T-helper 17 cell (primary cell): ENCODE measurements at places on chromosomes 1 and 21. TPM values are rescaled to one million over a fixed set of nuclear protein-coding genes. Genes with fewer than 3 reads are reported as not detected.

Gene MPZ
- 2.9 TPM for total RNA-seq

Gene CHRM3
- not detected for total RNA-seq

Gene CD1D
- total RNA-seq: 0.99 TPM

Gene ANXA9
- 0.15 TPM for total RNA-seq

Gene CD5L
- total RNA-seq: not detected

Gene LCE1E
- not detected for total RNA-seq

Gene ALG6
- 18.9 TPM for total RNA-seq

Gene KRTAP21-3
- total RNA-seq: not detected

Gene ADPRS
- total RNA-seq: 21.2 TPM

Gene CNKSR1
- 5.4 TPM for total RNA-seq

Gene NCAM2
- total RNA-seq: not detected

Gene CD58
- 22.1 TPM for total RNA-seq

Gene SMYD3
- 31.5 TPM for total RNA-seq

Gene CASZ1
- 21.2 TPM for total RNA-seq

Gene PSMB4
- total RNA-seq: 299 TPM

Gene RNF186
- not detected for total RNA-seq

Gene HSD11B1
- 1.2 TPM for total RNA-seq

Gene HORMAD1
- 0.80 TPM for total RNA-seq

Gene RCSD1
- 88.0 TPM for total RNA-seq

Gene SPRR3
- total RNA-seq: not detected

Gene SLC22A15
- total RNA-seq: 0.68 TPM

Gene ASCL5
- 0.27 TPM for total RNA-seq

Gene GPR137B
- 14.3 TPM for total RNA-seq

Gene DENND2C
- 1.1 TPM for total RNA-seq

Gene DNM3
- 3.2 TPM for total RNA-seq

Gene ZMPSTE24
- total RNA-seq: 14.3 TPM

Gene INKA2
- 9.0 TPM for total RNA-seq

Gene FOXO6
- total RNA-seq: 0.86 TPM

Gene CNN3
- 1.7 TPM for total RNA-seq

Gene ADAM30
- total RNA-seq: not detected

Gene OR2T29
- total RNA-seq: not detected

Gene HEYL
- total RNA-seq: 0.10 TPM

Gene CAPN2
- 218 TPM for total RNA-seq

Gene IL10
- total RNA-seq: 0.76 TPM

Gene PRR9
- not detected for total RNA-seq

Gene AGMAT
- 6.8 TPM for total RNA-seq

Gene TNNT2
- total RNA-seq: not detected

Gene DISP1
- total RNA-seq: 1.9 TPM

Gene KCNJ6
- not detected for total RNA-seq

Gene OR6N1
- not detected for total RNA-seq

Gene TMIGD3
- total RNA-seq: not detected

Gene HAO2
- total RNA-seq: not detected

Gene KRTAP21-2
- total RNA-seq: not detected

Gene KRTAP12-1
- total RNA-seq: not detected
